ENCODE measurements at places on chromosomes 7 and 10.
A peak's percentile ranks its signal among the peaks of the same experiment; 100 is the strongest.

- no peak for DNase-seq
Measured at GRCh38 chr7:23315366-23315765, 16.2 kb downstream of the MALSU1 start.

- no peak for DNase-seq
Measured at GRCh38 chr10:84845628-84846261, 517.4 kb downstream of the CCSER2 start.

- no peak for DNase-seq
Measured at GRCh38 chr10:73408061-73408460, 5.8 kb downstream of the ANXA7 start.

DNA sequence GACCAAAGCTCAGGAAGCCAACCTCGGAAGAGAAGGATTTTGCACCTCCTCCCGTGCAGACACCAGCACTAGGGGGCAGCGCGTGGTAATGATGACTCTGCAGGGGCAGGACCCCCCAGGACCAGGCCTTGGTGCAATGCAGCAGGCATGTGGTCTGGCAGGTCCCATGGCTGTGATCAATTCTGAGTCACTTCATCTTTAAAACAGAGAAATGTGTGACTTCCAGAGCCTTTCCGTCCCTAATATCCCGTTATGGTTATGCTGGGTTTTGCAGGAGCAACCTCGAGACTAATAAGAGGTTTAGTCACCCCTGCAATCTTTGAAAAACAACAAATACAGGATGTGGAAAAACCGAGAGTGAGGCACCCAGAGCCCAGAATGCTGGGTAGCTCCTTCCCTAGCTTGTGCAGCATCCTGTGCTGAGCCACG, 30.2 kb upstream of the GJD4 start:
- no peak for DNase-seq

GRCh38 chr7:33885290-33886148, 19.8 kb upstream of the BMPER start:
- DNase-seq, result no peak

- DNase-seq, result no peak
Measured at GRCh38 chr7:135517060-135517459, 7.2 kb upstream of the CNOT4 start.

DNA sequence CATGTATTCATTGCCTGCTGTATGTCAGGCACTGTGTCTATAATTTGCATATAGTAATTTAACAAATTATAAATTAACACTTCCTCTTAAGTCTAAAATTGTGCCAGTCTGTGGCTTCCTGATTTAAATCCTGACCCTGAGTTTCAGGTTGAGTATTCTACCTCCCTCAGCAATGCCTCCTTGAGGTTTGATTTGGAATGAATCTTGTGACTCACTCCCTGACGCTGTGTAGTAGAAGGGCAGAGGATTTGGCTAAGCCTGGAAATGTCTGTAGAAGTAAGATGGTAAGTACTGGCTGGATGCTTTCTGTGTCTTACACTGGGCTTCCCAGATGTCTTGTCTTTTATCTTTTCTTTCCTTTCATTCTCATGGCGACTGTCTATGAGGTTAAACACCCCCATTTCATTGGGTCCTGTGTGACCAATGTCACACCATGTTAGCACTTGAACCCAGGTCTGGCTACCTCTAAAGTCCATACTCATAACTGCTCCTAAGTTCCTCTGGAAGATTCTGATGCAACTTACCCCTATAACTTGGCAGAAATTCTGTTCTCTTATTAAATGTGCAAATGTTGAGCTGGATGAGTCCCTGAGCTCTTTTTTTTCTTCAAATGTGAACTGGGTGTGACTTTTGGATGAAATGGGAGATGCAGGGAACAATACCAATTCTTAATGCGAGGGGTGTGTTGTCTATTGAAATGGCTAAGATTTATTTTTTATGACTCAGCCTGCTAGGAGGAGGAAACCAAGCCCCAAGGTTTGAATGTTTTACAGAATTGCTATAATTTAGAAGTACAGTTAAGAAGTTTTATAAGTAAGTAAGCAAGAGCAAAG, 48.5 kb downstream of the PLCE1 start:
- no peak for DNase-seq

- DNase-seq, result no peak
Measured at GRCh38 chr7:91657483-91658071, 222.9 kb downstream of the MTERF1 start.

DNA sequence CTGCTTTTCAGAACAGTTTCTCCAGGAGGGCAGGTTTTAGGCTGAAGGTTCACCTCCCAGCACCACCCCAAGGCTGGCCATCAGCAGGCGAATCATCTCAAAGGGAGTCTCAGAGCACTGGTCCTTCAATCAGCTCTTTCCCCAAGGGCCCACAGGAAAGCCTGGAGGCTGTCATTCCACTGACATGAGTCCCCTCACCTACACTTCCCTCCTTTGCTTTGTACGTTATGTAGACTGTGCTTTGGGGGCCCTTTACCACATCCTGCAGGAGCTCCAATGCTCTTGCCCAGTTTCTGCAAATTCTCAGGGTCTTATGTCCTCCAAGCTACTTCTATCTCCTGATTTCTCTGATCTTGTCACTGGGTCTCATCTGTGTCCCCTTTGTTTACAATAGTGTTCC, 15.4 kb downstream of the WDFY4 start:
- DNase-seq, result no peak

DNA sequence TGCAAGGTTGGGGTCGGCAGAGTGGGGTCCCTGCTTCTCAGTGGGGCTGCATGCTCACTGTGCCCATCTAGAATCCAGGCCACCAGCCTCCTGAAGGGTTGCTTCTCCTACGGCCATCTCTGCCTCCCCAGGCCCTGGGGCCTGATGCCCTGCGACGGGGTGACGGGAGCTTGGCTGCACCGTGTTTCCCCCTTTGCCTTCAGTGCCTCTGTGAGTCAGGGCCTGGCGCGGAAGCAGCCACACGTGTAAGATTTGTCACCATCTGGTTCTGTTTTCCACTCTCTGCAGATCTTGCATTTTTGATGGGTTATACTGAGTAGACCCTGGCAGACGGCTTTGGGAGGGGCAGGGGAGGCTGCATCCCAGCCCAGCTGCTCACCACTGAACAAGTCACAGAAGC, 7.2 kb downstream of the ADAMTS14 start:
- DNase-seq, result no peak

GRCh38 chr10:71217266-71218045, 5.1 kb downstream of the UNC5B start:
- no peak for DNase-seq

DNA sequence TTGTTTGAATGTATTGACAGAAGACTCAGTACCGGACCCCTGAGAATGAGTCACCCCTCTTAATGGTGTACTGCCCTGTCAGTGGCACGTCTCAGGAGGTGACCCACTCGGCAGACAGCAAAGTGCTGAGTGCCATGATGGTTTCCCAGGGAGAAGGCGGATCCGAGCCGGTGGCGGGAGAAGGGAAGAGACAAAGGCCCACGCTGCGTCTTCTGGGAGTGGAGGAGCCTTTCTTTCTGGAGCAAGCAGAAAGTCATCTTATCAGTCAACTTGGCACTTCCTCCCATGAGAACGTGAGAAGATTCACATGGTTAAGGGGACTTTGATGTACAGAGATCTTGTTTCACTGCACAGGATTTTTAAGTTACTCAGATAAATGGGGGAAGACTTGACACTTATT, 14.6 kb upstream of the PPP2R2D start:
- DNase-seq, result no peak

- no peak for DNase-seq
Measured at GRCh38 chr7:75969704-75970498, 24.5 kb downstream of the TMEM120A start.

GRCh38 chr10:109982123-109982522, 25.7 kb upstream of the ADD3 start:
- DNase-seq, result no peak

GRCh38 chr10:48670978-48671913, 13.4 kb upstream of the WDFY4 start:
- DNase-seq, result no peak

DNA sequence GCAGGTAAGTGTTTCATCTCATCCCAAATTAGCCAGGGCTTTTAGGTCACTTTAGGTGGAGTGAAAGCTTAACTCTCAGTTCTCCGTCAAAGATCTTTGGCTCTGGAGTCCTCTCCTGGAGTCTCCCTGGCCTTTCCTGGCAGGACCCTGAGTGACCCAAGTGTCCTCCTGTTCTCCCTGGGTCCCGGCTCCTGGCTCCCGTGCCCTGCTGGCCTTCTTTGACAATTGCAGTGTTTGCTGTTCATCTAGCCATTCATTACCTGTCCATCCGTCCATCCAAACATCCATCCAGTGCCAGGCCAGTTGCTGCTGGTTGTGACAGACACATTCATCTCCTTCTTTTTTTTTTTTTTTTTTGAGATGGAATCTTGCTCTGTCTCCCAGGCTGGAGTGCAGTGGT, 6.2 kb upstream of the TPST1 start:
- DNase-seq, result no peak

DNA sequence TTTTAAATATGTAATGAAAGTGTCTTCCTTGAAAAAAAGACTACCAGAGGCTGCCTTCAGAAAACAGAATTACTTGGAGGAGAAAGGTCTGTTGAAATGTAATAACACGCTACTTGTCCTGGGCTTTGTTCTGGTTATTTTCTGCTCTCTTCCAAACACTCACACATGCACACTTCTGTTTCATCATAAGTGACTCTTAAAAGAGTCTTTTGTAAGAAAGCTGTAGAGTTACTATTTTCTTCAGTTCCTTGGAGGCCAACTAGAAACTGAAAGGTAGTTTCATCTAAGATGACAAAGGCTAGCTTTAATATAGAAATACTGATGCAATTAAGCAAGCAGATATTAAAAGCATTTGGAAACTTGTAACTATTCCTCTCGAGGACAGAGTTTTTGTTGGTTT, 39.1 kb downstream of the TASOR2 start:
- DNase-seq, result no peak

DNA sequence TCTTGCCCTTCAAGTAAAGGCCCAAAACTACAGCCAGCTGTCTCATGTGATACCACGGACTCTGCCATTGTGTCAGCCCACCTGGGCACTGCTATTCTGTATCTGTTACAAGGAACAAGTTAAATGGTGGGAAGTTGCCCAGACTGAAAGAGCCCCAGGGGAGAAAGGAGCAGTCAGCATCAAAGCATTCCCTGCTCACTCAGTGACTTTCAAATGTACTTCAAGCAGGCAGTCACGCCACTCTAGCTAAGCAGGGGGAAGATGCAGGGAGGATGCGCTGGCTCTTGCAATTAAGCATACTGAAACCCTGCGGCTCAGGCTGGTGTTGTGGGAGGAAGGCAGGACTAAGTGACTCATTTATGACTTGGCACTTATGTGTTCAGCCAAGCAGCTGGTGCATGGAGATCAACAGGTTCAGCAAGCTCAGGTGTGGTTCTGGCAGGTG, 1249.6 kb downstream of the TYW1 start:
- DNase-seq, result peak; percentile 92

GRCh38 chr7:134339475-134339874, 22.7 kb upstream of the SLC35B4 start:
- no peak for DNase-seq

DNA sequence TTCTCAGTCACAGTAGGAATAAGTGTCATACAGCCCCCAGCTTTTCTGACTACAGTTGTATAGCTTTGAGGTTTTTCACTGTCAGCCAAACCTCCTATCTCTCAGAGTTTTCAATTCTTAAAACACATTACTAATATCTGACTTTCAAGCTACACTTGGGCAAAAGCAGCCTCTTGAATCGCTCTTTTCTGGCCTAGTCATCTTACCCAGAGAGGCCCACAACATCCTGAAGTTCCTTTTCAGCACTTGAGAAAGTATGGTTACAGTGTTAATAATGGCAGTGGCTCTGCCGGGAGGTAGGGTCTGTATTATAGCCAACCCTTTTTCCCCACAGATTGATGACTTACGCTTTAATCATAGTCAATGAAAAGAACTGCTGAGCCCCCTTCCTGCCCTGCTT, 181.0 kb downstream of the LRRC4 start:
- DNase-seq, result no peak

DNA sequence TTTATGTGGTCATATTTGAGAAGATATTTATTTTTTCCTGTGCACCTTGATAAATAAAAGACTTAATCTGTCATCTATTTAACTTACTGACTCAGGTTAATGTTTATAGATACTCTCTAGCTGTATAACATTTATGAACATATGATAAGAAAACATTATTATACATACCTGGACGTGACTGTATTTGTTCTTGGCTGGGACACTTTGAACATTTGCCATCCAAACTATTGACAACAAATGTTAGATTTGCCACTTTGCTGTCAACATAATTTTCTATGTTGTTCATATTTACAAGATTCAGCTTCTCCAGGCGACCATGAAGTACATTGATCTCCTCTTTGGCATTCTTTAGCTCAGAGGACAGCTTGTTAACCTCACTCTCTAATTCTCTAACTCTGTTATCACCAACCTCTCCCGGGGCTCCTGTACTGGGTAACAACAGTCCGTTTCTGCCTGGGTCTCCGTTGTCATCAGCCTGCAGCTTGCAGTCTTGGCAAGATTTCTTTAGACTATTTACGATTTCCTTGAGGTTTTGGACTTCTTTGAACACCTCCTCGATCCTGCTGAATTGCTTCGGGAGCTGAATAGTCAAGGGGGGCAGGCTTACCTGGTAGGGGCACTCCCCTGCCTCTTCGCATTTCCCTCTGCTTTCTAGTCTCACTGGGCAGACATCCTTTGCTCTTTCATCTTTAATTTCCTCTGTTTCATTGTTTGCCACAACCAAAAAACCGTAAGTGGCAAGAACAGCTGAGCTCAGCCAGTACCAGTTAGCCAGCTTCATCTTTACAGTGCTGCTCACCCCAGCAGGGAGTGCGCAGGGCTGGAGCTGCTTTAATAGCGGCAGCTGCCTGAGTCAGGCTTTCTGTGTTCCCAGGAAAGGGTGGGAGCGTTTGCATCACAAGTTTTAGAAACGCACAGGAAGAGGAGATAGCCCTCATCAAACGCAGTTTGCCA, at the start of gene FGL2:
TSS of gene FGL2 (minus strand) at position 807 of the 954 bp plus-strand sequence. CDS start at position 781, 26 bp downstream.
- DNase-seq, result no peak

DNA sequence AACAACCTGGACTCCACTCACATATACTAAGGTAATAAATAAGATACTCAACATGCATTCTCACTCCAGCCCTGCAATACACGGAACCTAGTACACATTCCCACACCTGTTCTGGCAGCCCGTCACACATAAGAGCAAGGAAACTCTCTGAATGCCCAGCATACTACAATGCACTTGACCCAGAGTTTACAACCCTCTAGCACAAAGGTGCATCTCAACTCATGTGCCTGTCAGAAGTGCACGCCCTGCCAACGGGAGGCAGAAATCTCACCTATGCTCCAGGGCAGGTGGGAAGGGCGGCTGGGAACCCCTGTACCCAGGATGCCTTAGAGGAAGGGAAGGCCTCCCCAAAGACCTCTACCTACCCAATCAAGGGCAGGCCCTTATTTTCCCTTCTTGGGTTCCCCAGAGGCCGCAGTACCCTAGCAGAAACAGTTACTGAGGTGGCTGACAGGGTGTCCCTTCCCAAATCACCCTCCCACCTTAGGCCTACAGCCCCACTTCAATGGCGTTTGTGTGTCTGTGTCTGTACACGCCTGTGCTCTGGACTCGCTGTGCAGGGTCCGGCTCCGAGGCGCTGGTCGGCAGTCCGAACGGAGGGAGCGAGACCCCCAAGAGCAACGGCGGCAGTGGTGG, 2.0 kb downstream of the EVX1 start:
- no peak for DNase-seq

Data from NCI-H187 (cell line).